CD4-positive, alpha-beta T cell treated with Interleukin-6 for 4 hours (primary cell): ENCODE measurements at places on chromosomes 6 and 20.

DNA sequence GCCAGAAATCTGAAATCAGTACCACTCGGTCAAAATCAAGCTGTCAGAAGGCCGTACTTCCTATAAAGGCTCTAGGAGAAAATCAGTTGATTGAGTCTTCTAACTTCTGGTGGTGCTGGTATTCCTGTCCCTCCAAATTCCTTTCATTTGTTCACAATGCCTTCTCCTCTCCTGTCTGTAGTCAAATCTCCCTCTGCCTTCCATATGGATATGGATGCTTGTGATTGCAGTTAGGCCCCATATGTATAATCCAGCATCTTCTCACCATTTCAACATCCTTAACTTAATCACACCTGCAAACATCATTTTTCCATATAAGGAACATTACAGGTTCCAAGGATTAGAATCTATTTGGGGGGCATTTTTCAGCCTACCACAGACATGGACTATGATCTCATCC, 287.8 kb upstream of the THEMIS start:
- no peak for DNase-seq

- DNase-seq = no peak
These were observed 25.5 kb downstream of the FAM184A start for GRCh38 chr6:119052987-119053386.

- no peak for DNase-seq
These were observed 76.2 kb upstream of the MAP3K7 start for GRCh38 chr6:90663106-90663505.

- DNase-seq = no peak
These were observed 120.8 kb upstream of the PTPN1 start for GRCh38 chr20:50389438-50389807.

- DNase-seq = no peak
These were observed 18.6 kb downstream of the CCM2L start for GRCh38 chr20:32028647-32029372.

DNA sequence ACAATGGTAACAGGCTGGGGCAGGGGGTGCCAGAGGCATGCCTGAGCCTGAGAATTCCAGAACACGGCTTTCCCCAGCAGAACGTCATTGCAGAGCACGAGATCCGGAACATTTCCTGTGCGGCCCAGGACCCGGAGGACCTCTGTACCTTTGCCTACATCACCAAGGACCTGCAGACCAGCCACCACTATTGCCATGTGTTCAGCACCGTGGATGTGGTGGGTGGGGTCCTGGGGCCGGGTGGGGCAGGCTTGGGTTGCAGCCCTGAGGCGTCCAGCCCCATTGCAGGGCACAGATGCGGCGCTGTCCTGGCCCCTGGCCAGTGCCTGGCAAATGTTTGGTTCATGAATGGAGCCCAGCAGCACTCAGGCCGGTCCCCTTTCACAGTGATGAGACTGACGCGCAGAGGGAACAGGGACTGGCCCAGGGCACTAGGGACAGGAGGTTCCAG, 57.1 kb downstream of the TCP11 start:
- no peak for DNase-seq
